Smooth muscle cell of the umbilical artery (primary cell): ENCODE measurements at places on chromosomes 13 and 19. TPM values are rescaled to one million over a fixed set of nuclear protein-coding genes. Genes with fewer than 3 reads are reported as not detected.

C19orf85 gene
- total RNA-seq: not detected in 2 replicates

NLRP9 gene
- total RNA-seq: not detected in 2 replicates

FGF14 gene
- under 0.01 TPM in 1 of 2 replicates, not detected in the other for total RNA-seq

MYPOP gene
- total RNA-seq: 3.7 and 4.2 TPM in 2 replicates

ZNF100 gene
- total RNA-seq: 0.89 and 3.7 TPM in 2 replicates
